ENCODE measurements at places on chromosomes 5 and 9. TPM values are rescaled to one million over a fixed set of nuclear protein-coding genes. Genes with fewer than 3 reads are reported as not detected.

GRCh38 chr9:94908011-94908563, 181.6 kb downstream of the AOPEP start:
- DNase-seq, result no peak

DNA sequence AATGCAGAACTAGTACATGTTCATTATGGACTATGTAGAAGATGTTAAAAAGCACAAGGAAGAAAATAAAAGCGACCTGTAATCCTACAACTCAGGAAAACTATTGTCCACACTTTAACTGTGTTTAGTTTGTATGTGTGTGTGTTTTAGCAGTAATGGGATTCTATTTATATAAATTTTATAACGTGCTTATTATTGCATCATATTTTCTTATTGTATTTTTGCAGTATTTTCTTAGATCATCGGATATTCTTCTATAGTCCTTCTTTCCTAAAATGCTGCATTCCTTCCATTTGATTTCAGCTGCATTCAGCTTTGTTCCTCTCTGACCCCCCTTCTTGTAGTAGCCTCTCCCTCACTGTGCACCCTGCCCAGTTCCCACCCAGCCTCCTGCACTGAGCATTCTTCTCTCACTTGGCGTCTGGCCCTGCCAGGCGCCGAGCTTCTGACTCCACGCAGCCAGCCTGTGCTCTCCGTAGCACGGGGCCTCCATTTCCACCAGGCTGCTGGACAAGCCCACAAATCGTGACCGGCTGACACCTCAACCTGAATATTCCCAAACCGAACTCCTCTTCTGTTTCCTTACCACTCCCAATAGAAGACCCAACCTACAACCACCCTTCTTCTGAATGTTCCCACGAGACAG, 39.9 kb downstream of the MVB12B start:
- DNase-seq, result no peak

ACTBL2 gene
- polyA plus RNA-seq, result not detected

DNA sequence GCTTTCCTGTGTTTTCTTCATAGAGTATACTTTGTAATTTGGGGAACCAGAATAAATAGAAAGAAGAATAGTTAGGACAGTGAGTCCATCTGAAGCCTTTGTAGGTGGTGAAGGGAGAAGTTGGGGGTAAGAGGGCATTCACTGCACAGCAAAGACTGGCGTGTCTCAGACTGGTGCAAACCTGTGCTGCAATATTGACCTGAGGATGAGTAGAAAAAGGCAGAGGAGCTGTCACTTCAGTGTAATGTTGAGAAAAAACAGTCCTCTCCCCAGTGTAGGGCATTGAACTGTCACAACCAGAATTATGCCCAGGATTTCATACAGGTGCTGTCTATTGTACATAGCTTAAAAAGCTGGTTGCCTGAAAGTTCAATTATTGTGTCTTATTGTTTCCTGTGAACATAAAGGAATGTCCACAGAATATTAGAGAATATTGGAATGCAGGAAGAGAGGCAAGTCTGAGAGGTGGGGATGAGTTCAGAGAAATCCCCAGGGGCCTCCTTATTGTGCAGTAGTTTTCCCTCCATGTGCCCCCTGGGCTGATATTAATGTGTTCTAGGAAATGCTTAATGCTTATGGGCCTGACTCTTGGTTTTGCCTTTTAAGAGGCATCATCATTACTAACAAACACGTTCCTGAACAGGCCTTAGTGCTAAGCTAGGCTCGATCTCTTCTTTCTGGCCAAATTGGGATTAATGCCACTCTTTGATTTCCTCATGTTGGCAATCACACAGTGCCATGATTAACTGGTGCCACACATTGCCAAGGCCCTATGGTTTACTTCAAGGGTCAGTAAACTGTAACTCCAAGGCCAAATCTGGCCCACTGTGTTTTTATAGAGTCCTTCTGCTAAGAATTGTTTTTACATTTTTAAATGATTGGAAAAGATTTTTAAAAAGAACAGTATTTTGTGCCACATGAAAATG, 34.0 kb downstream of the DAPK1 start:
- DNase-seq, result no peak

GRCh38 chr5:28344836-28345433, 1306.5 kb upstream of the CDH9 start:
- DNase-seq, result no peak

- DNase-seq, result no peak
Observed at GRCh38 chr9:129032541-129033159, 3.8 kb upstream of the MIGA2 start.
